ENCODE measurements at places on chromosomes 2 and 18.

GRCh38 chr2:85470850-85471800 is 52.6 kb downstream of the SH2D6 start:
- no peak for DNase-seq

- DNase-seq = no peak
These were observed 653.4 kb upstream of the ID2 start for GRCh38 chr2:8028436-8028835.

DNA sequence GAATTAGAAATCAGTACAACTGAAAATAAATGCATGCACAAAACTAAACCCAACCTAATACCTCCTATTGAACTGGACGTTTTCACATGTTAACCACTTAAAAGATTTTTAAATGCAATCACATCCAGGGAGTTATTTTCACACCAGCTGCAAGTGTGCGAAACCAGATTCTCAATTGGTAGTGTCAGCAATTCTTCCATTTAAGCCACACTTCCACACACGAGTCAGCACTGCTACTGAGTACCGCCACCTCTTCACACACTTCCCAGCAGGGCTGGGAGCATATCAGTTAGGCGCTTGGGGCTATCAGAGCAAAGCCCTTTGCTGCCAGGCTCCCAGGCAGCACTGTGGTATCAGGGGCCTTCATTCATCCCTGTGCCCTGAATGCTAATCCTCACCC is 14.2 kb downstream of the ERCC3 start:
- DNase-seq = no peak

- DNase-seq = no peak
These were observed 207.4 kb downstream of the TMEM247 start for GRCh38 chr2:46686811-46687210.

- no peak for DNase-seq
These were observed 170.6 kb downstream of the DLGAP1 start for GRCh38 chr18:4284528-4284927.

DNA sequence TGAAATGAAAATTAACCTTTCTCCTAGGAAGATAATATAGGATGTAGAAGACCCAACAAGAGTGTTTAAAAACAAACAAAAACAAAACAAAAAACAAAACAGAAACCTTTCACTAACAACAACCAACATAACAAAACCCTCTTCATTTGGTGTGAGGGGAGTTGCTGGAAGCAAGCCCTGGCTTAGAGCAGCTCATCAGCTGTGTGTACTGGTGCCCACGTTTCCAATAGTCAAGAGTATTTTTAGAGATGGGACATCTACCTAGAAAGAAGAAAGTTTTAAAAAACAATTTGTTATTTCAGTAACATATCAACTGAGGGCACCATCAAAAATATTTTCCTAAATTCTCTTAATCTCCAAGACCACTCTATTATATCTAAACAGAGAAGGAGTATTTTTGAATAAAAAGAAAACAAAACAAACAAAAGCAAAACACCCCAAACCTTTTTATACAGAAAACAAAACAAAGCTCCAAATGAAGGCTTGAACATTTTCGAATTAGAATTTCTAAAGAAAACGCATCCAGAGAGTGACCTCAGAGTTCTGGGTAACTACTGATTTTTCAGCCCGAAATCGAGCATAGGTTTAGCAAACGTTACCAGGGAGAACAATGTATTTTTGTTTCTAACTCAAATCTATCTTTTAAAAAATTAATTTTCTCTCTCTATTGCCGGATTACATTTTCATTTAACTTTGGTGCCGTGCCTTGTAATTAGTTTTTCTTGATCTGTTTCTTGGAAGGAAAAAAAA is 134.6 kb downstream of the INSIG2 start:
- no peak for DNase-seq

DNA sequence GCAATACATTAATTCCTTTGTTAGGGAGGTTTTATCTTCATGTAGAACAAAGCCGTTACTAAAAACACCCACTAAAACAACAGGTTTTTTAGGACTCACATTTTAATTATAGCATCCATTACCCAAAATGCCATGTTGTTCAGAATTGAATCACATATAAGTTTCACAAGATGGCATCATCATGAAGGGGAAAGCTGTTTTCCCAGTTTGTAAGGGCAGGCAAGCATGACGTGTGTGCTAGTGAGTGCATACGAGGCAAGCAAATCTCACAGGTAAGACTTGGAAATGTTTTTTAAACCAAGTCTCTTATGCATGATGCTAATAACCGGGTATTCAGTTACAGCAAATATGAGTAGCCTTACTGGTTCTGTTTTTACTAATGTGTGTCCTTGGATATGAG is 111.8 kb upstream of the NFATC1 start:
- DNase-seq = no peak

GRCh38 chr18:40576507-40577115 is 1378.4 kb upstream of the PIK3C3 start:
- no peak for DNase-seq

Measured in AG20443 (cell line).